Left lobe of liver (tissue), 2 donors: ENCODE measurements at places on chromosomes 5 and 9. TPM values are rescaled to one million over a fixed set of nuclear protein-coding genes. Genes with fewer than 3 reads are reported as not detected.
A peak's percentile ranks its signal among the peaks of the same experiment; 100 is the strongest.

- no peak for DNase-seq
These were observed 672 bp upstream of the ITGA2 start for GRCh38 chr5:52988335-52989024.

GRCh38 chr9:134764473-134765269 is 115.9 kb upstream of the FCN2 start:
- no peak for DNase-seq

GRCh38 chr5:73496984-73497457 is 1.2 kb upstream of the BTF3 start:
- no peak for DNase-seq

- no peak for DNase-seq
These were observed 226.3 kb downstream of the SMARCA2 start for GRCh38 chr9:2241461-2241835.

DNA sequence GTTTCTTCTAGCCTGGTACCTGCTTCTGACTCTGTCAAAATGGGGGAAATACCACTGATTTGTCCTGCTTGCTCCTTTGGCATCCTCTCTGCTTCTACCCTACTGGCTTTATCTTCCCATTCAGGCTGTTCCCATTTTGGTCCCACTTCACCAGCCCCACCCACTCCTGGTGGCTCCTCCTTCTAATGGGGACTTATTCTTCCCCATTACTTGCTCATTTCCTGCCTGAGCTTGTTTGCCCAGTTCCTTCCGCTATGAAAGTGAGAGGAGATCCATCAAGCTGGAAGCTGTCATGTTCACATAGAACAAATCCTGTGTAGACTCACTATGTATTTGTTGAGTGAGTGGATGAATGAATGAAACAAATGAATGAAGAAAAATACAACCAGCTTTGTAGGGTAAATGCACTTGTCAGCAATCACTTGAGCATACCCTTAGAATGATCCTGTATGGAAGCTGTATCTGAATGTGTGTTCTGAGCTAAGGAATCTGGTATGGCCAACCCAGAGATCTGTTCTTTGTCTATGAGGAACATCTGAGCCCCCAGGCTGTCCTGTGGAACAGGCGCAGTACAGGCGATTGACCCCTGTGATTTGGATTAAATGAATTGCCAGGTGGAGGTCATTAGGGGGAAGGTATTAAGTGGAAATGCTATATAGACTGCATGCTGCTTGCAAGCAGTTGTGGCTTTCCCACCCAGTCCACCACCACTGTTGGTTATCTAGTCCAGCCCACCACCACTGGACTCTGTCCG is 89.5 kb downstream of the APBA1 start:
- no peak for DNase-seq

DNA sequence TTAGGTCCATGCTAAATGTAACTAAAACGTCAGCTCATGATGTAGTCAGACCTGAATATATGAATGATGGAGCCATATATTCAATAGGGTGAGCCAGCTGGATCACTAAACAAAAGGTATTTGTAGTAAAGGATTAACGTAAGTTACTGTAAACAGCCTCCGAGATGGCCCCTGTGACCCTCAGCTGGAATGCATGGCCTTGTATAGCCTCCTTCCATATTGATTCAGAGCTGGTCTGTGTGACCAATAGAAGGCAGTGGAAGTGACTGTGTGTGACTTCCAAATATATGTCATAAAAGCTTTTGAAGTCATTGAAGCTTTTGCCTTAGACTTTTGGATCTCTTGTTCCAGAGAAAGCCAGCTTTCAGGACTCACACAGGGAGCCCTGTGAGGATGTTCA is 154.4 kb upstream of the CHD1 start:
- DNase-seq = no peak

- no peak for DNase-seq
These were observed 216.0 kb downstream of the FBXL7 start for GRCh38 chr5:15715967-15716366.

DNA sequence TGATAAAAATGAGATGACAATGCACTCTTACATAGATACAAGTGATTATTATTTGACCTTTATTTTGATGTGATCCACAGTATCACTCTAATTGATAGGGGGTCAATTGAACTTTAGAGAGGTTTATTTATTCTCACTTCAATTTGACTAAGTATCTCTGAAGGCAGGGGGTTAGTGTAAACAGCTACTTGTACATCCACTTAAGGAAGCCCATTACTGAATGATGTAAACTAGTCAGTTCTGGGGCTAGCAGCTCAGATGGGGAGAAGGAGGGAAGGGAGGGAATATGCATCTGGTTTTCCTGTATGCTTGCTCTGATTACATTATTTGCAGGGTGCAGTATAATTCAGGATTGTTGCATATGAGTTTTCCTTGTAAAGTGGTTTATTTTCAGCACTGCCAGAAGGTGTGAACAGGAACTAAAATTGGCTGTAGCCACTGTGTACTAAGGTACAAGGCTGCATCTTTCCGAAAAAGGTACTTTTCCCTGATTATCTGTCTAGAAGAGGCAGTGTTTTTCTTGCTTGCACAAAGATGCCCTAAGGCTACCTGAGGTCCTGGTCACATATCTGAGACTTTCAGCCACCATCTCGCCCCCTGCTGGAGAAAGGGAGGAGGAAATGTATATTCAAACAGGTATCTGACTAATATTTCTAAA is 51.2 kb downstream of the MRPS27 start:
- DNase-seq = no peak

DNA sequence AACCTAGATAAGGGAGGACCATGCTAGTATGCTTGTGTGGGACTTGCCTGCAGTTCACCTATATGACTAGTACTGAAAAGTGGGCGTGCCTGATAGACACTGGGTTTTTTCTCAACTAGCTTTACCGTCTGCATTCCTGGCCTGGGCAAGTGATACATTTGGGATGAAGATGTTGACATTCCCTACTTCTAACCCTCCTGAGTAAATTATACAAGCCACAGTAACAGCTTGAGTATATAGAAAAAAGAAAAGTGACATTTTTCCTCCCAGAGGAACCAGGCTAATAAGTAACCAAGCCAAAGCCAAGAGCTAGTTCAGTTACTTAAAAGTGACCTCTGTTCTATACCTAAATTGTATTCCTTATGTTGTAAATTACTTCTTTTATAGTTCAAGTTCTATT is 153.8 kb upstream of the CYLC2 start:
- DNase-seq = no peak

DNA sequence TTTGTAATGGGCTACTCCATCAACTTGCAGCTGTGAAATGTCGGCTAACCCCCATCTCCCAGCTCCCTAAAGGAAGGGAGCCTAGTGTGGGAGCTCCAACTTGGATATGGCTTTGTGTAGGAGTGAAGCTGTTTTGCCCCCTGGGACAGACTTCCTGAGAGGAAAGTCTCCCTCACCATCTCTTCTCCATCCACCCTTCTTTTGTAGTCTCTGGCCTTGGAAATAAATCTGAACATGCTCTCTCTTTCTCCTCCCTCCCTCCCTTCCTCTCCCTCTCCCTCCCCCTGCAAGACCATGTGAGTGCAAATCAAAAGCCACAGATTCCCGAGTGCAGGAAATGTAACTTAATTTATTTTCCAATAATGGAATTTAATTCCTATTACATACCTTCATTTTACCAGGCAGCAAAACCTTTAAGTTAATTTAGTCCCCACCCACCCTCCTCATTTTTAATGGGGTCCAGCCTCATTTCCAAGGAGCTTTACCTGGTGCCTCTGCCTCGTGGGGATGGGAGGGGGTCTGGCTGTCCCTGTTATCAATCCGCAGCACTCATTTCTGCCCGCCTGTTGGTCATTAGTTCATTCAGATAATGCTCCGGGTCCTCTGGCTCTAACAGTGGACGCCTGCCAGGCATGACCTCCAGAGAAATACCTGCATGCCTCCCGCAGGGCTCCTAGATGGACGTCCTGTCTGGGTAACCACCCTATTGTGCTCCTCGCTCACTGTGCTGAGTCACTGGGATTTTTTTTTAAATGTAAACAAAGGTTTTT is 122.9 kb upstream of the TAF11L2 start:
- no peak for DNase-seq

GRCh38 chr5:53239301-53239990 is 129.9 kb upstream of the MOCS2 start:
- DNase-seq = no peak

- no peak for DNase-seq
These were observed 77.3 kb downstream of the MAMDC2 start for GRCh38 chr9:70120834-70121510.

DNA sequence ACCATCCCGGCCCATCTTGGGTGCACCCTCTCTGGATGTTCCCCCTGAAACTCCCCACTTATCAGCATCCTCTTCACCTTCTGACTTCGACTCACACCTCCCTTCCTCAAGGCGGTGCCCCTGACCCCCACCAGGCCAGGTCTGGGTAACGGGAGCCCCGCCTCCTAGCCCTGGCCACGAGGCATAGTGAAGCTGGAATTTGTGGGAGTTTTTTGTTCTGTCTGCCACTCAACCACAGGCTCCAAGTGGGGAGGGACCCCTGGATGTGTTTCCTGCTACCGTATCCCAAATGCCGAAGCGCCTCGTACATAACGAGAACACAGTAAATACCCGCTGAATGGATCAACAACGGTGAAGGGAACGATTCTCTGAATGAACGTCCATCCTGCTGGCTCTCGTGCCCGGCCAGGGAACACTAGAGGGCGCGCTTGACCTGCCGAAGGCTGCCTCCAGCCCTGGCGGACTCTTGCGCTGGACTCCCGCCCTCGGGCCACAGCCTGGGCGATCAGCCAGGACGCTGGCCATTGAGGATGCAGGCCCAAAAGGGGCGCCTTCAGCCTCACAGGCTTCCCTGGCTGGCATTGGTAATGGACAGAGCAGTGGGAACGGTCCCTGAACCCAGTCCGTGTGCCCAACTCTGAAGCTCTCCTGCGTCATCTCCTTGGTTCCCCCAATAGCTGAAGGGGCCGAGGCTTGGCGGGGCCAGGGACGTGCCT is 47.3 kb upstream of the PHYKPL start:
- peak; percentile 92 for DNase-seq

GRCh38 chr5:59605915-59606314 is 287.6 kb downstream of the PDE4D start:
- no peak for DNase-seq

GRCh38 chr5:112795944-112796678 is 58.4 kb downstream of the APC start:
- no peak for DNase-seq

- DNase-seq = no peak
These were observed 96.7 kb downstream of the CAVIN4 start for GRCh38 chr9:100674419-100675122.

- no peak for DNase-seq
These were observed 69.9 kb downstream of the CYFIP2 start for GRCh38 chr5:157335534-157336422.

DNA sequence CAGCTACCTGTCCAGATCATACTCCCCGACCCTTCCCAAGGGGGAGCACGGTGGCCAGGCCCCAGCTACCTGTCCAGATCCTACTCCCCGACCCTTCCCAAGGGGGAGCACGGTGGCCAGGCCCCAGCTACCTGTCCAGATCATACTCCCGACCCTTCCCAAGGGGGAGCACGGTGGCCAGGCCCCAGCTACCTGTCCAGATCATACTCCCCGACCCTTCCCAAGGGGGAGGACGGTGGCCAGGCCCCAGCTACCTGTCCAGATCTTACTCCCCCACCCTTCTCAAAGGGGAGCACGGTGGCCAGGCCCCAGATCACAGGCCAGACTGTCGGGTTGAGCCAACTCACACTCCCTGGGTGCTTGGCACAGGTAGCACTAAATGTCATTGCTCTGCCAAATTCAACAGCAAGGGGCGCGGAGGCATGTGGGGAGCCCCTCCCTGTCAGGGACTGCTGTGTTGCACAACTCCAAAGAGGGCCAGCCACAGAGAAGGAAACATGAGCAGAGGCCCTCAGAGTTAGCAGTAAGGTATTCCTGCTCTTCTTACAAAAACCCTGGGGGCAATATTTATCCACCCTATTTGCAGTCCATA is 136.9 kb downstream of the OLFM1 start:
- no peak for DNase-seq

DNA sequence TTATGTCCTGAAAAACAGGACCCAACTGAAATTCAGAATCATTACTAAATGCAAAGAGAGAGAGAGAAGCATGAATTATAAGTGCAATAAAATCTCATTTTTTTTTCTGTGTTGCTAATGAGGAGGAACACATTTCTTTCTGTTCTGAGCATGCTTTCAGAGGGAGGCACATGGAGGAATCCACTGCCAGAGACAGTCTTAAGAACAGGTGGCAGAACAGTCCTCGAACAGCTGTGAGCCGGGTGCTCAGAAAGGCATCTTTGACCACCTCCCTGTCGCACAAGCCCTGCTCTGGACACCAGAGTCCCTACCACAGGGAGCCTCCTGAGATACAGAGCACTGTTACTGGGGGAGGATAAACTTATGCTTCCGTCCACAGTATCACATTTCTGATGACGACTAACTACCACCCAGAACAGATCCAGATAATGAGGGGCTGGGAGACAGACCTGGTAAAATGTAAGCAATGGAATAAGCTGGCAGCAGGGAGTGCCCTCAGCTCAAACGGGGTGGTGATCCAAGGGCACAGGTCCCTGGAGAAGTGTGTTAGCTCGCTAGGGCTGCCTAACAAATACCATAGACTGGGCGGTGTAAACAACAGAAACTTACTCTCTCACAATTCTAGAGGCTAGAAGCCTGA is 134.0 kb downstream of the SLC1A3 start:
- DNase-seq = no peak

- DNase-seq = no peak
These were observed 19.4 kb downstream of the OGN start for GRCh38 chr9:92385001-92385400.

GRCh38 chr9:21443849-21444625 is 3.8 kb downstream of the IFNA1 start:
- no peak for DNase-seq

The TNC gene
- 2.9 TPM for total RNA-seq

The BTNL3 gene
- total RNA-seq = not detected

The NMUR2 gene
- total RNA-seq = not detected

The CCDC183 gene
- 0.75 TPM for total RNA-seq

The HMGXB3 gene
- total RNA-seq = 9.1 TPM

The THBS4 gene
- total RNA-seq = 0.23 TPM

The SPINK7 gene
- total RNA-seq = not detected
